Activated CD4-positive, alpha-beta T cell treated with anti-CD3 and anti-CD28 coated beads, Interleukin-2, amount 50 U/mL, for 4 hours (primary cell): ENCODE measurements at places on chromosomes 1 and 21.

DNA sequence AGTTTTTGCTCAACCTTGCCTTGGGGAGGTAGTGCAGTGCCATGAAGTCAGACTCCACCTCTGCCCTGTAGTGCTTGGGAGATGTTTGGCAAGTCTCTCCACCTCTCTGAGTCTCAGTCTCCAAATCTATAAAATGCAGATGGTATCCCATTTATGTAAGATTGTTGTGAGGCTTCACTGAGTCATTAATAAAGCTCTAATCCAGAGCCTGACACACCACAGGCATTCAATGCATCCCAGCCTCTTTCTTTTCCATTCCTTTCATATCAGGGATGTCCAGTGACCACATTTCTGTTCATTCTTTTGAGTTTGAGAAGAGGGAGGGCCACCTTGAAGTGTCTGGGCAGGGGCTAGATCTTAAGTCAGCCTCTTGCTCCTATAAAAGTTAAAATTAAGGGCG lies 37.6 kb upstream of the LMO4 start:
- no peak for DNase-seq

DNA sequence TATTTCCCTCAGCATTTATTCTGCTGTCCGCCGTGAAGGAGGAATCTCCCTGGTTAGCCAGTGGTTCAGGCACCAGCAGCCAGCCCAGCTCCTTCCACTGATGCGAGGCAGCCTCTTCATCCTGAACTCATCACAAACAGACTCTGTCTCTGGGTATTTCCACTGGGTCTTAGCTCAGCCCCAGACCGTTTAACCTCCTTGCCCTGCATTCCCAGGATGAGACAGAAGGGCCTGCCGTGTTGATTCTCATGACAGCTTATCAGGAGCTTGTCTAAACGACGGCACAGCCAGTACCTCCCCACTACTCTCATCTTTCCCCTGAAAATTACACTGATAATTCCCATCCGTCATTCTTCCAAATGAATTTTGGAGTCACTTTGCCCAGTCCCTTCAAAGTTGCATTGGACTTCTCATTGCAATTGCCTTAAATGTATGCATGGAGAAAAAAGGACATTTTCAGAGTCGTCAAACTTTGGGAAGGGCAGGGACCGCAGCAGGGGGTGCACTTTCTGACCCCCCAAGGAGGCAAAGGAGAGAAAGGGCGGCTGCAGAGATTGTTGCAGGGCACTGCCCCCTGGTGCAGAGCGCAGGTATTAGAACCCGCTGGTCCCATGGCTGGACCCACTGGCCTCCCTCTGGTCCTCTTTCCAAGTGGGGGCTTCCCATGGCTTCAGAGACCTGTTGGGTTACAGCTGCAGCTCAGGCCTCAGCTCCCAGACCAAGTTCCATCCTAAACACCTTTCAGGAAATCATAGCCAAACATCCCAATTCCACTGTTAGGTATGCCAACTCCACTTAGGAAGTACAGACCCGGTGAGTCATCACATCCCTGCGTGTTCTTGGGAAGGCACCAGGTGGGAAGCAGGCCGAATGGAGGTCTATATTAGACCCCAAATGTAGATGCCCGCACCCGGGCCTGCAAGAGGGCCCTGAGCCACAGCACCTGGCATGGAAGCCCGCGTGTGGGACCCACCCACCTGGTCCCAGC lies 3.7 kb upstream of the MEGF6 start:
- DNase-seq, result no peak

GRCh38 chr1:15972409-15972808 lies 3.5 kb downstream of the ZBTB17 start:
- DNase-seq, result no peak

GRCh38 chr21:44914176-44914874 lies 6.4 kb downstream of the ITGB2 start:
- no peak for DNase-seq

GRCh38 chr1:28247612-28248272 lies 11.6 kb upstream of the SESN2 start:
- no peak for DNase-seq

DNA sequence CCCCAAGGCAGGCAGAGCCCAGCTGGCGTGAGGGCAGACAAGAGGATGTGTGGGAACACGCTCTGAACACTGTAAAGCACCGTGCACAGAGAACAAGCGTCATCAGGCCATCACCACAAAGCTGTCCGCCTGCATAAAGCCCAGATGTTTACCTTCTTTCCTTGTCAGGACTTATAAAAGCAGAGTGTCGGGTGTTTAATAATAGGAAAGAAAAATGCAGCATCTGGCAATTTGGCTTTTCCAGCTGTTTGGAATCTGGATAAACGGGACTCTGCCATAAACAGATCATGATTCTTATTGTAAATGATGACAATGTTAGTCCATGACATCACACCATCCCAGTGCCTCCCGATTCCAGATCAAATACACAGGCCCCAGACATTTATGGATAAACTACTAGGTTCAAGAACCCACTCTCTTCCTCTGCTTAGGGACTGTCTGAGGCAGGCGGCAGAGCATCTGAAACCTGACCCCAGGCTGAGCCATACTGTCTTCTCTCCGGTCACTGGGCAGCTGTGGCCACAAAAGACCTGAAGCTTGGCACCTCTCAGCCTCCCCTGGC lies 4.2 kb downstream of the GLIS1 start:
- no peak for DNase-seq

DNA sequence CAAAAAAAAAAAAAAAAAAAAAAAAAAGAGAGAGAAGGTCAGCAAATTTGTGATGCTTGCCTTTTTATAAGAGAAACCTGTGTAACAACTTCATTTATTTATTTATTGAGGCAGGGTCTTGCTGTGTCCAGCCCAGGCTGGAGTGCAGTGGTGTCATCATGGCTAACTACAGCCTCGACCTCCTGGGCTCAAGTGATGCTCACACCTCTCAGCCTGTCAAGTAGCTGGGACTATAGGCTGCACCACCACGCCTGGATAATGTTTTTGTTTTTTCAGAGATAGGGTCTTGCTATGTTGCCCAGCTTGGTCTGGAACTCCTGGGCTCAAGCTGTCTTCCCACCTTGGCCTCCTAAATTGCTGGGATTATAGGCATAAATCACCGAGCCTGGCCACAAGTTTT lies 42.4 kb downstream of the DHCR24 start:
- DNase-seq, result no peak

GRCh38 chr1:208526613-208527125 lies 282.5 kb upstream of the PLXNA2 start:
- no peak for DNase-seq

DNA sequence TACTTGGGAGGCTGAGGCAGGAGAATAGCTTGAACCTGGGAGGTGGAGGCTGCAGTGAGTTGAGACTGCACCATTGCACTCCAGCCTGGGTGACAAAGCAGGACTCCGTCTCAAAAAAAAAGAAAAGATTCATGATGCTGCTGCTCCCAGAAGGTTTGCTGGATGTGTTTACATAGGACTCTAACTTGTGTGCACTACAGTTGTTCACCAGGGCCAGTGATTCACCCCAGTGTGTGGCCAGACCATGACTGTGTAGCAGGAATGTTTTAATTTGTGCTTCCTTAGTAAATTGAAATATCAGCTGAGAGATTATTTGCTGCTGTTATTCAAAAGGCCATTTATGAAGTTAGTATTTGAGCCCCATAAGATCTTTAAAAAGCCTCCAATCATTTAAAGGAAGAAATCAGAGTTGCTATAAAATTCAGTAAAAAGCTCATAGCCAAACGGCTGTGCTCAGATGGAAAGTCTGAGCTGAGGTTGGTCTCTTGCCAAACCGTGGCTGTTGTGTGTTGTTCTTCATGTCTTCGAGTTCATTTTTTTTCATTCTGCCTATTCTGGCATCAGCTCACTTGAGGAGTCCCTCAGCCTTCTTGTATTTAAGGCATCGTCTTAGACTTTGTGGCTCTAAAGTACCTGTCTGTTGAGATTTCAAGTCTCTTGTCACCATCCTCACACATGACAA lies 18.1 kb upstream of the PGD start:
- no peak for DNase-seq

- DNase-seq, result no peak
Observed at GRCh38 chr1:12426030-12426429, 192.0 kb downstream of the DHRS3 start.

DNA sequence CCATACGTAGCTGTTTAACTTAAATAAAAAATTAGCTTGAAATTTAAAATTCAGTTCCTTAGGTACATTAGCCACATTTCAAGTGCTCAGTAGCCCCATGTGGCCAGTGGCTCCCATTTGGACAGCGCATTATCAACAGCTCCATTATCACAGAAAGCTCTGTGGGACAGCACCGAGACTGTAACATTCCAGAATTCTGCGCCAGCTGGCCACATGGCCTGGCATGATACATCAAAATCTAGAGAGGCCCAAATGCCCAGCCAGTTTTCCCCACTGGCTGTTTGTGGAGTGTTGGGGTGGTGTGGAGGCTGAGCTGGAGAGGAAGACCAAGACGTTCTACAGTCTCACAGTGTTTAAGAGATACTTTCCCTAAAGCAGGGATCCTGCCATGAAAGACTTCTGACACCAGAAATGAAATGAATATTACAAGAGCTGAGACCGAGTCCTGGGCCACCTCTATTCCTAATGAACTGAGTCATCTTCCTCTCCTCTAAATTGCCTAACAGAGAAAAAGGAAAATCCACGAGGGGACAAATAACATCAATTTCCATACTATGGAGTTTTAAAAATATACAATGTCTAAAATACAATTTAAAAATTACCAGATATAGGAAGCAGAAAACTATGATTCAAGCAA lies 27.3 kb upstream of the ACTA1 start:
- DNase-seq, result no peak

DNA sequence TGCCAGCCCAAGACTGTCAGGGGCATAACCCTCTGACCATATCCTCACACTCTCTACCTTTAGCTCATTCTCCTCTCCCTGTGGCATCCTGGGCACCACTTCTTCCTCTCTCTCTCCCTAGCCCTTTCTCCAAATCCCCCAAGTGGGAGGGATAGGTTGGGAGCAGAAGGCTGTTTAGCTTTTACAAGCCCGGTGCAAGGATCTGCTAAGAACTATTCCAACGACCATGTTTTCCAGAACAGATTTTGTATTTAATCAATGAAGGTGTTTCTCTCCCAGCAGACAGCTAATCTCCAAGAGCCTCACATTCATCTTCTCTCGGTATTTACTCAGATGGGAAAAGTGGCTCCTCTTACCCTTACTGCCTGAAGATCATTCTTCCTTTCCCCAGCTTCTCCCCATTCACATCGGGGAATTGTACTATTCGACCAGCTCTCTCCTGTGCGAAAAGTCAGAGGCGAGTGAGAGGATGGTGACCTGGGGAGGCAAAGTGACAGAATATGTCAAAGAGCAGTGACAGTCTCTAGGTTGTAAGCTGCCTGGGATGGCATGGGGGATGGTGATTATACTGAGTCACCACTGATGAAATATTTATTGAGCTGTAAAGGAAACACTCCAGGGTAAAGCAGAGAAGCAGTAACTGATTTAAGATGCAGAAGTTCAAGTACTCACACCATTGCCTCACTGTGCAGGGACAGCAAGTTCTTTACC lies 47.0 kb upstream of the RBM15 start:
- DNase-seq, result no peak

DNA sequence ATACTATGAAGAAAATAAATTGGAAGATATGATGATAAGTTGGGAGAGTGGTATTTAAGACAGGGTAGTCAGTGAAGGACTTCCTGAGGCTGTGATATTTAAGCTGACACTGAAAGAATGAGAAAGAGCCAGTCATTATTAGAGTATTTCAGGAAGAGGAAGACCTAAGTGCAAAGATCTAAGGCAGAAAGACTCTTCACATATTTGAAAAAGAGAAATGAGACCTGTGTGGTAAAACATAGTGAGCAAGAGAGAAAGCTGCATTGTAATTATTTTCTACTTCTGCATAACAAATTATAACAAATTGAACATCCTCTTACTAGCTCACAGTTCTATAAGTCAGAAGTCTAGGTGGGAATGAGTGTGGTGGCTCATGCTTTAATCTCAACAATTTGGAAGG lies 34.6 kb upstream of the DOCK7 start:
- DNase-seq, result no peak

GRCh38 chr1:24980836-24981630 lies 51.0 kb upstream of the RUNX3 start:
- no peak for DNase-seq

DNA sequence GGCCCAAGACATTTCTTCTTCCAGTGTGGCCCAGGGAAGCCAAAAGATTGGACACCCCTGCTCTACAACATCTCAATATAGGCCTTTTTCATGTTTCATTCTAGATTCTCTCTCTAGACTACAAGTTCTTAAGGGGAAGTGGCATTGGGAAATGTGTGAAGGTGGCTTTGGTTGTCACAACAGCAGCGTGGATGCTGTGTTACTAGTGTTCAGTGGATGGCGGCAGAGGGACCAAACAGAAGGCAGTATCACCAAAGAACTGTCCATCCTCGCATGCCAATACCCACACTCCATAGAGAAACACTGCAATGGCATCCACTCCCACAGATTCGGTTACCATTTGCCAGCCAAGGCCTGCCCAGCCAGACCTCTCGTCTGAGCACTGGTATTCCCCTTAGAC lies 24.3 kb upstream of the IFNAR2 start:
- no peak for DNase-seq

GRCh38 chr1:65471861-65472332 lies 51.4 kb downstream of the LEPR start:
- DNase-seq, result no peak

- DNase-seq, result no peak
Observed at GRCh38 chr1:100734676-100735075, 15.1 kb downstream of the VCAM1 start.

GRCh38 chr21:23021481-23021880 lies 2023.3 kb downstream of the NCAM2 start:
- DNase-seq, result no peak

DNA sequence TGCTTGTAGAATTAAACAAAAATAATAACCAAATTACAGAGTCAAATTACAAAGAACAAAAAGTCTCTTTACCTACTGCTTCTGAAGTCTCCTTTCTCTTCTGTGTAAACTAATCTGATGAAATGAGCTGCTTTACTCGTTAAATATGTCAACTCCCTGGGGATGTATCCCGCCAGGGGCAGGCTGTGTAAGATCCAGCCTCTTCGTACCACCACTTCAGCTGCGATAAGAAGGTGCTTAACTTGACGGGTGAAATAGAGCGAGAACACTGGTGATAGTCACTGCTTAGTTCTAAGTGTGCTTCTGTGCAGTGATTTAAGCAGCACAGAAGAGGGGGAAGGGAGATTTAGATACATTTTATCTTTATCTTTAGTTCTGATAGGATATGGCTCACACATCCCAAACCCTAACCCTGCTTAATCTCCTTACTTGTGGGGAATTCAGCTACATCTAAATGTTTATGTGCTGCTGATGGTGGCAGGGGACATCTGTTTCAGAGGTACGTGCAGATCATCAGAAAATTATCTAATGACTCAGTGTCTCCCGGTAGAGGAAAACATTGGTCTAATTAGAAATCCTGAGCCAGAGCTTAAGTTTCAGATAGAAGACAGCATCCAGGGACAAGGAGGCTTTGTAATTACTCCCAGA lies 46.0 kb downstream of the RHOU start:
- no peak for DNase-seq

GRCh38 chr1:42305639-42306038 lies 29.4 kb downstream of the FOXJ3 start:
- no peak for DNase-seq

DNA sequence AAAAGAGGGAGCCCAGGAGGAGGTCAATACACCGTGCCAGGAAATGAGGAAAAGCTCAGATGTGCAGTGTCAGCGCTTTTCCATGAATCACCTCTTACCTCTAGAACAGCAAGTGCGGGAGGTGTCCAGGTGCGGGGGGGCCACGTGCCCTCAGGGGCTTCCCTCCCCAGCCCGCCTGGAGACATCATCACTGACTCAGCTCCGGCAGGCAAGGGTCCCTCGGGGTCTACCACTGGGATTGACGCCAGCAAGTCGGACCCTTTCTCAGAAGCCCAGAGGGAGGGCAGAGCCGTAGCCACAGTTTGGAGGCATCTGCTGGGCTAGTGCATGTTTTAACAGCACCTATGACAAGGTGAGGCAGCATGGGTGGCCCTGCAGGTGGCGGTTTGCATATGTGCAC lies 67.4 kb upstream of the TRAPPC10 start:
- DNase-seq, result no peak
